NCI-H774 (cell line): ENCODE measurements at places on chromosomes 1 and 21.

DNA sequence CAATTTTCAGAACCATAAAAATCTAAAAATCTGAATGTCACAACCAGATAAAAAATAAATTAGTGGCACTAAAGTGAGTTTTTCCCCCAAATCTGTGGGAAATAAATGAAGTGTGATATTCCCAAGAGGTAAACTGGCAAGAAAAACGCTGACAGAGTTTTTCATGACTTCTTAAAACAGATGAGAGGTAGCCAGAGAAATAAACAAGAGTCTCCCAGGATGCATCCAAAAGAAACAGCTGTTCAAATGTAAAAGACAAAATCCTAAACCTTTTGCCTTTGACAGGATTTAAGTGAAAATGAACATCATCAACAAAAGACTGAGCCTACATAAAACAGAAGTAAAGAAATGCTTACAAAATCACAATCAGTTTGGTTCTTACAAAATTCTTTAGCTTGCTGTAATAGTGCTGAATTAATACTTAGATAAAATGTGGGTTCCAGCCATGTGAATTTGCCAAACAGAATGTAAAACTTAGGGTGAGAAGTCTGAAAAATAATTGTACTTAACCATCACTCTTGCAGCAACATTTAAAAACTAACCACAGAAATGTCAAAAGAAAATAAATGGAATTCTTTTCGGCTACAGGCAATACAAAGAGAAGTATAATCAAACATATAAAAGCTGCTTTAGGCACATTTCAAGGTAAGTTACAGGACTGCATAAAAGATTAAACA lies 133.6 kb downstream of the EIF4G3 start:
- DNase-seq: no peak

GRCh38 chr1:31746687-31747086 lies 17.5 kb downstream of the ADGRB2 start:
- no peak for DNase-seq

- DNase-seq: no peak
Observed at GRCh38 chr1:3192825-3193224, 123.8 kb downstream of the PRDM16 start.

- no peak for DNase-seq
Observed at GRCh38 chr1:182337736-182338571, 53.6 kb downstream of the GLUL start.

DNA sequence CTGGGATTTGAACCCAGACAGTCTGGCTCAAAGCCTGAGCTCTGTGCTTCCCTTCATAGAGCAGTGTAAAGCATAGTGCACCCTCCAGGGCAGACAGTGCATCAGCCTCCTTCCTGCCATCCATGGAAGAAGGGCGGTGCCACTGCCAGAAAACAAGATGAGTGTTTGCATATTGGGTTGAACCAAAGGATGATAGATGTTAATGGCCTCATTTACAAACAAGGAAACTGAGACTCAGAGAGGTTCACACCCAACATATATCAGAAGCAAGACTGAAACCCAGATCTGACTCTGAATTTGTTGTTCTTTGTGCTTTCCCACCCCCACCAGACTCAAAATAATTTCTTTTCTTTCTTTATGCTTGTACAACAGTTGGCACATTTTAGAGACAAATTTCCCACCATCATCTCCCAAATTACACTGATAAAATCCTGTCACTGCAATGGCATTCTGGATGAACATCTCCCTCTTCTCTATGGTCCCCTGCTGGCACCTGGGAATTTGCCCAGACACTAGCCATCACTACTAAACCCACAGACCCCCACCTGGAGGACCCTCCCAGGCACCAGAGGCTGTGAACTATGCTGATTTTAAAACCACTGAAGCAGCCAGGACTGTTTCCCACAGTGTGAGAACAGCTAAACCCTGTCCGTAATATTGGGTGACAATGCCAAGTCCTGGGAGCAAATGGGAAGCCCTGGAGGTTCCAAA lies 45.4 kb upstream of the MPZL1 start:
- peak; percentile 10 for DNase-seq

- no peak for DNase-seq
Observed at GRCh38 chr1:5993556-5994491, 1.6 kb upstream of the NPHP4 start.

- DNase-seq: no peak
Observed at GRCh38 chr21:31688603-31689368, 29.3 kb downstream of the SOD1 start.

GRCh38 chr1:212606395-212607205 lies 2.0 kb upstream of the ATF3 start:
- peak; percentile 60 for DNase-seq
